ENCODE measurements at places on chromosomes 6 and 20. TPM values are rescaled to one million over a fixed set of nuclear protein-coding genes. Genes with fewer than 3 reads are reported as not detected.
A peak's percentile ranks its signal among the peaks of the same experiment; 100 is the strongest.

GRCh38 chr6:56435326-56435725 is 187.9 kb upstream of the COL21A1 start:
- DNase-seq: no peak

DNA sequence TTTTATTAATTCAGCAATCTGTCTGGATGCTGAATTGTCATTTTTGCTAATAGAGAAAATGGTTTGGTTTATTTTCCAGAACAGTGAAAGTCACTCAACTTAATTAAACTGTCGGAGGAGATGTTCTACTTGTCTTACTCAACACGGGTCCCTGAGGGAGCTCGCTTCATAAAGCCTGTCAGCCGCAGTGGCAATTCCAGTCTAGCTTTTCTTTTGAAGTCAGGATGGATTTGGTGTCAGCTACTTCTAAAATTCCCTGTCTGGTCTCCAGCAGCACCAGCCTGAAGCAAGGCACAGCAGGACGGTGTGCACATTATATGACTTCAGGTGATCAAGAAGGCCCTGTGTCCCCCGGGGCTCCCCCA is 261.5 kb downstream of the SLC24A3 start:
- DNase-seq: no peak

DNA sequence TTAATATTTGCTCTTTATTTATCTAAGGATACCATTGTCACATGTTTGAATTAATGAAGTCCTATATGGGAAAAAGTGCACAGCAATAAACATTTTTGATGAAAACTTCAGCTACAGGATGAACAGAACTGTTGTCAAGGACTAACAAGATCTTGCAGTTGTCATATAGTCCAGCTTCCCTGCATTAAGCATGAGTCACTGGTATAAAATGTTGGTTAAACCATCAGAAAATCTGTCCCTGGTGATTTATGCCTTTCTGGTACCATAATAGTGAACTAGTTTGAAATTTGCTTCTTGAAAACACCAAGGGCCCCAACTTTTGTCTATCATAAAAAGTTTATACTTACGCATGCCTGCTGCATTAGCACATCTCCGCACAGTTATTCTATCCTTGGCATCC is 60.4 kb upstream of the RSPO3 start:
- DNase-seq: no peak

GRCh38 chr6:129543981-129544380 is 166.0 kb downstream of the ARHGAP18 start:
- DNase-seq: no peak

GRCh38 chr6:35410131-35410530 is 42.0 kb upstream of the FANCE start:
- DNase-seq: no peak

DNA sequence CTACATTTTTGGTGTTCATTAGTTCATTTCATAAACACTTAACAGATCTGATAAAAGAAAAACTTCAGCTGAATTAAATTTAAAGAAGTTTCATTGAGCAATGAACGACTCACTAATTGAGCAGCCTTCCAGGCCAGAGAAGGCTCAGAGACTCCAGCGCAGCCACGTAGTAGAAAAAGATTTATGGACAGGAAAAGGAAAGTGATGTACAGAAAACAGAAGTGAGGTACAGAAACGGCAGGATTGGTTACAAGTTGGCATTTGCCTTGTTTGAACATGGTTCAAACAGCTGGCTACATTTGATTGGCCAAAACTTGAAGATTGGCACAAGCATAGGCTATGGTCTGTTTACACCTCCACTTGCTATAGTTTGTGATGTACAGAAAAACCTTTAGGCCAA is 166.3 kb upstream of the DTNBP1 start:
- DNase-seq: no peak

GRCh38 chr20:62828511-62829230 is 11.8 kb downstream of the COL9A3 start:
- DNase-seq: no peak

DNA sequence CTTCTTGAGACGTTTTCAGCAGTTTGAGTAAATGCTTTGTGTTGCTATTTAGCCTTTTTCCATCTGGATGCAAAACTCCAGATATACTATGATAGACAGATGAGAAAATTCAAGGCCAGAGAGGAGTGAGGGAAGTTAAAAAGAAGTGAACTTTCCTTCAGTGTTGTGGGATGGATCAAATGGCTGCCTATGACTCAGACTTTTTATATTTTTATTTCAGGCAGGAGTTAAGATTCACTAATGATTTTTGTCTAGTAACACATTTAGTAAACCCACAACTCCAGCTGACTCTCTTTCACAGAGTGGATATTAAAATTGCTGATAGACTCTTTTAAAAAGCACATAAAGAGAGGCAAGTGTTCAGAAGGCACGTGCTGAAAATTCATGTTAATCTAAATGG is 23.2 kb upstream of the PTCHD4 start:
- no peak for DNase-seq

- DNase-seq: no peak
These were observed 53.9 kb upstream of the SCML4 start for GRCh38 chr6:107877968-107878367.

- DNase-seq: no peak
These were observed at the start of gene ATXN1 for GRCh38 chr6:16760516-16761470. ATXN1 (minus strand) TSS chr6:16761460.

DNA sequence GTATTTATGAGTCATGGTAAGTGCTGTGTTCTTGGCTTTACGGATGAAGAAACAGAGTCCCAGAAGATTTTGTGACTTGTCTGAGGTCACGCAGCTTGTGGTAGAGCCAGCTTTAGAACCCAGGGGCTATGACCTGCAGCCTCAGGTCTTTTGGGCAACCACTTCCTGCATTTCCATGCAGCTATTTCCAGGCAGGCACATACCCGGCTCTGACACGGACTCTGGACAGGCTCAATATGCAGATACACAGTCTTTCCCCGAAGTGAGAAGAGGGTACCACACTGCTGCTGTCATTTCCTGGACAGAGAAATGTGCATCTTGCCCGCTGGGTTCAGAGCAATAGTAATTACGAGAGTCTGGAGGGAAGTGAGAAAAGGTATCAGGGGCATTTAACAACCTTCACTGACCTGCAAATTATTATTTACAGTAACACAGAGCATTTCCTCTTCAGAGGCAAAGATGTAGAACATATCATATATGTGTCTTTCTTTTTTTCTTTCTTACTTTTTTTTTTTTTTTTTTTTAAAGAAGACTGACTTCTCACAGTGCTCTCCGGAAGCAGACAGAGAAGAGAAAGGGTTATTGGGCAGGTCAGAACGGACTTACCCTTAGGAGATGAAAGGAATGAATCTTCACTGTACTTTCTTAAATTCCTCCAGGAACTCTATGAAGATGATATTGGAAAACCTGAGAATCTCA is 185.1 kb downstream of the CLIC5 start:
- DNase-seq: no peak

- DNase-seq: no peak
These were observed 10.9 kb downstream of the HIVEP1 start for GRCh38 chr6:12022953-12023388.

- no peak for DNase-seq
These were observed 41.1 kb downstream of the PTPN1 start for GRCh38 chr20:50551288-50551687.

- no peak for DNase-seq
These were observed 481.2 kb downstream of the TFAP2A start for GRCh38 chr6:9933677-9934076.

- DNase-seq: no peak
These were observed 69.9 kb downstream of the OLIG3 start for GRCh38 chr6:137424251-137424650.

DNA sequence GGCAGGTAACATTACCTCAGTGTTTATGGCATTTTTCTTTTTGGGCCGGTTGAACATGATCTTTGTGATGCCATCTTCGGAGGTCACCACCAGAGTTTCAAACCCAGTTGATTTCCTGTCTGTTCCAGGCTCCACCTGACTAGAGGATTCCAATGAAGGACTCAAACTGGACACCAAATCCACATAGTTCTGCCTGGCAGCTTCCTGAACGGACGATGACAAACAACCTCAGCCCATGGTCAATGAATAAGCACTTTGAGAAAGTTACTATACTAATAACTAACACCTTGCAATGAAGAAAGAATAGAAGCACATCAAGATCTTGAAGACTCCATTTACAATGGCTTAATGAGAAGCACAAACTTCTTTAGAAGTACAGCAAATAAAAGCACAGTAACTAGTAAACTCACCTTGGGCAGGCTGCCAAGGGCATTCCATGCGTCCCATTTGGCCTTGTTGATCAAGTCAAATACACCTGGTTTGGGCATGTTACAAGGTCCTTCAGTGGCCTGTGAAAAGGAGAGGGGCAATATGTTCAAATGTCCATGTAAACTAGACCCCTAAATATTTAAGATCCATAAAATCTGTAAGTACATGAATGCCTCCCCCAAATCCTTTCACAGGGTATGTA is 4.9 kb downstream of the ECI2 start:
- no peak for DNase-seq

DNA sequence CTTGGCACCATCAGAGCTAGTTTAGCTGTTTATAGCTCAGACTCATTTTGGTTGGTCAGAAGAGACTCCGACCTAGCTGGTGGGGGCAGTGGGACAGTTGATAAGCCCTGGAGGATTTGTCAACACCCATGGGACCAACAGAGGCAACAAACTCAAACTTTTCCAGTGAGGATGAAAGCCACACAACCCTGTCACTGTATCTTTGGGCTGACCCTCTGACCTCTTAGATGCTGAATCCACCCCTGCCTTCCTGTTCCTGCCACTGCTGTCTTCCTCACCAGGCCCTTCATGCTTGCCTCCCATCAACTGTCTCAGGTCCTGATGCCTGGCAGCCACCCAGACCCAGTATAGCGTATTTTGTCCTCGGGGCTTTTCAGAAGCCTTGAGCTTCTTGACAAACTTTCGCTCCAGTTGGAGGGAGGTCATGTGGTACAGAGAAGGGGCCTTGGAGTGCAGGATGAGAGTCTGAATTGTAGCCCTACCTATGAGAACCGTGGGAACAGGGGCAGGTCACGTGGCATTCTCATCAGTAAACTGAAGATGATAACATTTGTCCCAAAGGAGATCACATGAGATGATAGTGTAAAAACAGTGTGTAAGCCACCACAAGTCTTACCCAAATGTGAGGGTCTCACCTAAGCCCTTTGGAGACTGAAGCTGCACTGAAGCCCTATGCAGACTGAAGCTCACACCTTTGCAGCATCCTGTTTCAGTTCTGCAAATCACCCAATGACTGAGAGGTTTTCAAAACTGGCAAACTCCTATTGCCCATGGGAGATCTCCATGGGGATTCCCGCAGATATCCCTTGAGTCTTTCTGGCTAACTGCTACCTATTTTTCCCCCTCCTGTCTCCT is 72.0 kb upstream of the F13A1 start:
- no peak for DNase-seq

DNA sequence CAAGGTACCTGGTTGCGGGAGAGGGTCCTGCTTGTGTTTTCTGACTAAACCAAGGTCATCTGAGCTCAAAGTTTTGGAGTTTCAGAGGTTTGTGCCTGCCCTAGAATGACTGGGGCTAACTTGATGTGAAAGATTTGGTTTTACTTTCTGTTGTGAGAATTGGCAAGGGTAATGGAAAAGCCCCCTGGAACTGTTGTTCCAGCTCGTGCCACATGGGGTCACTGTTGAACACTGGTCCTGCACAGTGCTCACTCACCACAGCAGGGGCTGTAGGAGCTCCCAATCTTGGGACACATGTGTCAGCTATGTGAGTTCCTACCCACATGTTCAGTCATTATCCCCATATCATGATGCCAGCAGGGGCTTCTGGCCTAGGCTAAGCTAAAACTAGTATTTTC is 6.5 kb downstream of the TGM6 start:
- no peak for DNase-seq

- DNase-seq: no peak
These were observed 20.7 kb upstream of the ZNF76 start for GRCh38 chr6:35238843-35239289.

DNA sequence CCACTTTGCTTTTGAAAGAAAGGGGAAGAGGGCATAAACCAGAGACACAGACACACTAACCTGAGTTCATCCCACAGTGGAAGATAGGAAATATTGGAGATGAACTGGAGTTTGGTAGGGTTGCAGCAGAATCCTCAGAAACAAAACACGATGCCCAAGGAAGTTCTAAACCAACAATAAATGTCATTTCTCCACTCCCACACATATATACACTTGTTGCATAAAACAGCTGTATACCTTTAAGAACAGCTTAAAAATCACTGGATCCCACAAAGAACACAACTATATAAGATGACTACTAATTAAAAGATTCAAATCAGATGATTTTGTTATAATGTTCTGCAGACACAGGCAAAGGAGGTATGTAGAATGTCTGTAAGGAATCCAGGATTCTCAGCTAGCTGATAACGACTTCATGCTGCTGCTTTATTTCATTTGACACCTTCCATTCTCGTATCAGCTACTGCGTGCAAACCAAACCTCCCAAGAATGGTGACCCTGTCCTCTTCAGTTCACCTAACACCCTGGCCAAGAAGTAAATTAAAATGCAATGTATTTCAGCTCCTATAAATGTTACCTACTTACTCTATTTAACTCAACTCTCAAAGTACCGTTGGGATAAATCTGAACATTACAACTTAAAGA is 14.3 kb downstream of the KIF13A start:
- DNase-seq: no peak

GRCh38 chr6:16061818-16062217 is 67.1 kb upstream of the MYLIP start:
- DNase-seq: no peak

- DNase-seq: no peak
These were observed 274.3 kb downstream of the QKI start for GRCh38 chr6:163688739-163689362.

- no peak for DNase-seq
These were observed 258.7 kb downstream of the LRFN2 start for GRCh38 chr6:40328386-40328985.

GRCh38 chr6:69818223-69818930 is 21.6 kb upstream of the LMBRD1 start:
- no peak for DNase-seq

GRCh38 chr6:130787726-130788500 is 39.3 kb upstream of the SMLR1 start:
- DNase-seq: no peak

DNA sequence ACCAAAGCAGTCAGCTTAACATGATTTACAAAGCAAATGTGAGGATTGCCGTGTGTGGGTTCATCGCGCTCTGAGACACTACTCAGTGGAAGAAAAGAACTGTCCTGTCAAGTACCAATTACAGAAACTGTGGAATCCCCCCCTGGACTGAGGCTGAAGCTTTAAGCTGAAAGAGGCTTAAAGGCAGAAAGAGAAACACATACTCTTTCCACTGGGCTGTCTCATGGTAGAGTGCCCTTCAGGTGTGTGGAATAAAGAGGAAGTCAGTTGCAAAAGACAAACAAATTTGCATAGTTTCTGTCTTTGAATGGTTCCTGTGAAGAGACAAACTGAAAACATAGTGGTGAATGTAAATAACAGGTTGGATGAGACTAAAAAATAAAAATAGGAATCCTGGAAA is 560.4 kb upstream of the SYNCRIP start:
- DNase-seq: no peak

- peak; percentile 53 for DNase-seq
These were observed 3.0 kb downstream of the ARID1B start for GRCh38 chr6:156780102-156780641.

Gene KIF25
- 10.2 TPM for polyA plus RNA-seq

Gene SSTR4
- 0.18 TPM for polyA plus RNA-seq

Gene GABRR1
- not detected for polyA plus RNA-seq

Gene SLC17A2
- not detected for polyA plus RNA-seq

Gene DNAAF9
- polyA plus RNA-seq: 26.3 TPM

Gene MYBL2
- 15.5 TPM for polyA plus RNA-seq

Gene SOX4
- 90.2 TPM for polyA plus RNA-seq

Gene BCL2L1
- polyA plus RNA-seq: 47.5 TPM

Gene MPIG6B
- 2.8 TPM for polyA plus RNA-seq

Gene GHRH
- polyA plus RNA-seq: not detected

Gene APCDD1L
- 0.17 TPM for polyA plus RNA-seq

Gene SLC17A1
- 0.22 TPM for polyA plus RNA-seq

Gene PHF1
- 91.9 TPM for polyA plus RNA-seq
